ENCODE measurements at places on chromosomes 5 and 9.

- no peak for DNase-seq
These were observed 142.1 kb downstream of the MED10 start for GRCh38 chr5:6236170-6236793.

DNA sequence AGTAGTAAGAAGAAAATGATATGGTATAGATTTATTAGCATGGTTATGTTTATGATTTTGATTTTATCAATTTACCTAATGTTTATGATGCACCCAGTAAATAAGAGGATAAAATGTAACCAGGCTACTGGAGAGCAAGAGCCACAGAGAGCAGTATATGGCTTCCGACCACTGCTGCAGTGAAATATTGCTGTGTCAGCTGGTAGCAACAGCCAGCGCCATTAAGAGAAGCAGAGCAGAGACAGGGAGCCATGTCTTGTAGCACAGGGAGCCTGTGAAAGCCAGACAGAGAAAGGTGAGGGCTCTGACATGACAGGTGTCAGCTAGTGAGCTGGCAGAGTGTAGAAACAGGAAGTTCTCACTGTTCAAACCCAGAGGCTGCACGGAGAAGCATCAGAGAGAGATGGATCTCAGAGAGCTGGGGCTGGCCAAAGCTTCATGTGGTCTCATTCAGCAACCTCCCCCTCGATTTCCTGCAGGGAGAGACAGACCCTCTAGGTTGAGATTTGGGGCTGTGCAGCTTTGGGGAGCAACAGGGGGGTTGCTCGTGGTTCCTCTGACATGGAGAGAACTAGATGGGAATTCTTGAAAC is 202.1 kb downstream of the MED10 start:
- DNase-seq = no peak

- no peak for DNase-seq
These were observed 103.5 kb downstream of the GLIS3 start for GRCh38 chr9:4196376-4196775.

GRCh38 chr5:149014571-149015031 is 48.3 kb downstream of the SH3TC2 start:
- no peak for DNase-seq

DNA sequence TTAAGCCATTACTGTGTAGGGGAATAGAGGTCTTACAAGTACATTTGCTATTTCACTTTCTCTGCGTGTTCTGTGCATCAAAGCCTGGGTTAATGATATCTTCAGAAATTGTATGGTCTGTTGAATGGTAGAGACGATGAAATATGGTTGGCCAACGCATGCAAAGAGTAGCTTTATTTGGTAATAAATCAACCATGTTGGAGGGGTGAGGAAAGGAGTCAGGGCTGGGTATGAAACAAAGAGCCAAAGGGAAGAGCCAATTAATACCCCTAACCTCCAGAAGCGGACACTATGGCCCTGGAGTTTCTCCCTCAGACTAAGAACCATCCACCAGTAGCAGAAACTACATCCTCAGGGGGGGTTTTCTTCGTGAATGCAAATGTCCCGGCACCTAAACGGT is 1974.0 kb upstream of the WWC1 start:
- no peak for DNase-seq

DNA sequence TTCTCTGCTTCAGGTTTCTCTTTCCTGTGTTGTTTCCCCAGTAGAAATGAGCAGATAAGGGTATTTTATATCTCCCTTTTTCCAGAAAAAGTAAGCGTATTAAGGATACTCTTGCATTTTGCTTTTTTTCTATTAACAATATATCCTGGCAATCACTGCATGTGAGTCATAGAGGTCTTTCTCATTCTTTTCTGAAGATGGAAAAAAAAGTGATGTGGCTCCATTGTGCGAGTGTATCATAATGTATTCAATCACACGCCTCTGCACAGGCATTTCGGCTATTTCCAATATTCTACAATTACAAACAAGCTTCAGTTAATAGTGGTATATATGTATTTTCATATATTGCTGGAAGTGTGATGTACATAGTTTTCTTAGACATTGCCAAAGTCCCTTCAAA is 155.9 kb downstream of the MED27 start:
- DNase-seq = no peak
